ENCODE measurements at places on chromosomes 3 and 15.
A peak's percentile ranks its signal among the peaks of the same experiment; 100 is the strongest.

GRCh38 chr3:100630664-100631063, 21.3 kb downstream of the ADGRG7 start:
- DNase-seq: no peak

DNA sequence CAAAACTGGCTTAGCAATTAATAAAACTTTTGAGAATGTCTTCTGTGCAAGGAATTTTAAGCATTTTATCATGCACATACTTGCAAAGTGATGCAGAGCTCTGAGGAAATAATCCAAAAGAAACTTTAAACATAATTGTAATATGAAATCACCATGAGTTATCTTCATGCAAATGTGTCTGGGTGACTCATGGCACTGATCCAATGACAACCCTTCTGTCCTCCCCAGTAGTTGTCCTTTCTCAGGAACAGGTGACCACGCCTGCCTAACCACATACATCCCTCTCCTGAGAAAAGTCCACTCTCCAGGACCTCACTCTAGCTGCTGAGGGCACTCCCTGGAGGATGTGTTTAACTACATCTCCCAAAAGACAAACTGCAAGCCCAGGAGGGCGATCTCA, 530.6 kb upstream of the IL12A start:
- DNase-seq: no peak

- peak; percentile 35 for DNase-seq
Measured at GRCh38 chr3:58260261-58260731, 22.7 kb downstream of the ABHD6 start.

DNA sequence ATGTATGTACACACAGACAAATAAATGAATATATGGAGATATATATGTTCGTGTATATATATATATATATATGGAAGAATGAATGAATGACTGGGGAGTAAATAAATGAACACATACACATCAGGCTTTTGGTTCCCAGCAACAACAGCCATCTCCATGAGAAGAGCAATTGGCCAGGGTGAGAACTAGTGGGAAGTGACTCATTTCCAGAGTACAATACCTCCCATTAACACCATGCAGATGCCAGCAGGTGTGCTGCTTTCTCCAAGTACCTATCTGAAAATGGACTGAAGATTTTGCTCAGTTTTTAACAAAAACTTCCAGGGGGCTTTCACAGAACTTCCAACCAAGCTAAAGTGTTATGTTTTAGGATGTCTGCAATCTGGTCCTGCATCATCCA, 179.8 kb upstream of the SLC2A2 start:
- DNase-seq: no peak

DNA sequence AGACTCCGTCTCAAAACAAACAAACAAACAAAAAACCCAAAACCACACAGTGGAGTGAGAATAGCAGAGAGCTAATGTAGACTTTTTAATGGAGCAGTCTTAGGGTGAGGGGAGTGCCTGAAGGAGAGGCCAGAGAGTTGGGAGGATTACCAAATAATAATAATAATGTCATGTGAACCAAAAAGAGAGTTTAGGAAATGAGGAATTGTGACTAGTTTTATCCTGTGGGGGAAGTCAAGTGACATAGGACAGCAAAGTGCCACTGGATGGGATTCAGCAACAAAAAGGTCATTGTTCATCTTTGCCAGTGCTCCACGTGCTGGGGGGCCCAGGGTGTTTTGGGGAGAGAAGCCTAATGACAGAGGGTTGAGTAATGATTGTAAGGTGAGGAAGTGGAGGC, 12.9 kb downstream of the GPR87 start:
- DNase-seq: no peak

- DNase-seq: no peak
Measured at GRCh38 chr3:117063930-117064329, 354.4 kb downstream of the TUSC7 start.

- DNase-seq: no peak
Measured at GRCh38 chr3:78712270-78712669, 1055.5 kb downstream of the ROBO1 start.

DNA sequence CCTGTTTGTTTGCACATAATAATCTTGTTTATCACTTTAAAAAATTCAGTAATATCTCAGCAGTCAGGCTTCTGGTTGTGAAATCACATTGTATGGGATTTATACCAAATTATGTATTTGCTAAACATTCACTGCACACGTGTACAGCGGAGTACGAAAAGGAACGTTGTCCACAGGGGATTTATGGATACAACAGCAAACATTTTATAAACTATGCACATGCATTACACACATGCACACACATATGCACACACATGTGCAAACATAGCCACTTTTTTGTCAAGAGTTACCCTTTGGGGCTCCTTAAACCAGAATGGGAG, 150.5 kb downstream of the LRRK1 start:
- no peak for DNase-seq

GRCh38 chr15:77122576-77122975, 51.7 kb upstream of the TSPAN3 start:
- DNase-seq: no peak

DNA sequence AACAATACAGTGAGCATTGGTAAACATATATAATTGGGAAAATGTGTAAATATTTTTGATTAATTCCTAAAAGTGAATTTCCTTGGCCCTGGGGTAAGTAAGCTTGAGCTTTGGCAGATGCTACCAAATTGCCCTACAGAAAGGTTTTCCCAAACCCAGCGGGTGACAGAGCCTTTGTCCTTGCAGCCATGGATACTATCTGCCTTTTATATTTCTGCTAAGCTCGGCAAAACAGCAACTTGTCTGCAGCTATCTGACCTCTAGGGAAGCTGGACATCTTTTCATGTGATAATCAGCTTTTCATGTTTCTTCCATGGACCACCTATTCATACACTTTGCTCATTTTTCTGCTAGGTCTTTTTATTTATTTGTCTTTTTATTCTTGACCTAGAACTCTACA, 64.7 kb upstream of the SEC22A start:
- no peak for DNase-seq

DNA sequence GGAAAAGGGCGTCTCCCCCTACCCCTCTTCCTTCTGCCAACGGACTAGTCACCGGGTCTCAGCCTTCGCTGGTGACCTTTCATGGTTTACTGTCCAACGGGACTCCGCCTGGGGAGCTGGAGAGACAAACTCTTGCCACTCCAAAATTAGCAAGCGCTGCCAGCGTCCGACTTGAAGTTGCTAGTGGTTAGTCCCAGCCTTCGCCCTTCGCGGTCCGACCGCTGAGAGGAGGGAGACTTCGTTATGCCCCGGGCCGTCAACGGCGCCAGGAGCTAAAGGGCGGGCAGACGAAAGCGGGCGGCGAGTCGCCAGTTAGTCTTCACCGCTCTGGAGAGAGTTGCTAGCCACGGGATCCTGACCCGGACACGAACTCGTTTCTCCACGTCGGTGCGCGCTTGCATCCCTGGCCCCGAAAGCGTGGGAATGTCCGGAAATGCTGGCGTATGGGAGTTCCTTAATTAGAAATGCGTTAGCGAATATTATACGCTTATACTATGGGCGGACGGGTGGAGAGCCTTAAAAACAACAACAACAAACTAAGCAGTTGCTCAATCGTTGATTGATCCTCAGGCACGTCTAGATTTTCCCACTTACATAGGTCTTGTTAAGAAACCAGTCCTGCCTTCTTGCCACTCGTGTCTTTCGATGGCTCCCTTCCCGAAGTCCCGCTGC, 716 bp downstream of the SMC4 start:
- peak; percentile 13 for DNase-seq

- DNase-seq: no peak
Measured at GRCh38 chr3:155070932-155071387, 9.2 kb upstream of the MME start.

DNA sequence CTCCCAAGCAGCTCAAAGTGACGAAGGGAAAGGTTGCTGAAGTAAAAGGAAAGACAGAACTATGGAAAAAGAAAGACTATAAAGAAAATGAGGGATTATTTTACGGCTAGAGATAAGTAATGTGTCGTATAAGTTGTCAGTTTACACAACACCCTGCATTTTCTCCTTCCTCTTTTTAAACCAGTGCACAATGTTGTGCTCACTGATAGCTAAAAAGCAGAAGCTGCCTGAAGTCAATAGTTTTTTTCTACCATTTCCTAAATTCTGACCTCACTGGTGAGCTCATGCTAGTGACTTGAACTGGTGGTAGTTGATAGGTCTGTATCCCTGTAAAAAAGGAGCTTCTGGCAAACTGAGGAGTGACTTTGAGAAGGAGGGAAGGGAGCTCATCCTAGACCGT, 368.6 kb upstream of the GBE1 start:
- peak; percentile 15 for DNase-seq

Data from CD4-positive, alpha-beta T cell treated with Interleukin-4 for 1 hour (primary cell).